Body of pancreas (tissue), 4 donors: ENCODE measurements at places on chromosomes 12 and 14. TPM values are rescaled to one million over a fixed set of nuclear protein-coding genes. Genes with fewer than 3 reads are reported as not detected.

- no peak for DNase-seq
Measured at GRCh38 chr12:46354111-46354801, 18.3 kb downstream of the SLC38A2 start.

GRCh38 chr14:46686652-46687051 lies 35.1 kb upstream of the RPL10L start:
- DNase-seq, result no peak

Gene DTD2
- 22.3 TPM for total RNA-seq

- no peak for DNase-seq
Measured at GRCh38 chr12:104719700-104720338, 238.3 kb downstream of the SLC41A2 start.

GRCh38 chr14:103091041-103091882 lies 3.3 kb upstream of the EXOC3L4 start:
- DNase-seq, result peak; percentile 69
